ENCODE measurements at places on chromosomes 3 and 15. TPM values are rescaled to one million over a fixed set of nuclear protein-coding genes. Genes with fewer than 3 reads are reported as not detected.

Gene RHOV
- not detected for total RNA-seq

Gene CISH
- total RNA-seq: 0.51 TPM

Gene SCN11A
- not detected for total RNA-seq

Gene IL16
- 3.6 TPM for total RNA-seq

Gene IL17RE
- 0.14 TPM for total RNA-seq

Gene CHRNA7
- total RNA-seq: 0.79 TPM

Gene NANOGP8
- total RNA-seq: not detected

Gene MNS1
- 0.74 TPM for total RNA-seq

Gene UPK1B
- total RNA-seq: not detected

Gene STXBP5L
- 0.05 TPM for total RNA-seq

Gene NPAP1
- not detected for total RNA-seq

Gene KLHL40
- total RNA-seq: not detected

Gene KIF15
- total RNA-seq: 21.2 TPM

Gene TF
- 0.85 TPM for total RNA-seq
